T-helper 17 cell (primary cell): ENCODE measurements at places on chromosomes 4 and X.

GRCh38 chr4:111450867-111451266 is 694.4 kb upstream of the FAM241A start:
- DNase-seq, result no peak

DNA sequence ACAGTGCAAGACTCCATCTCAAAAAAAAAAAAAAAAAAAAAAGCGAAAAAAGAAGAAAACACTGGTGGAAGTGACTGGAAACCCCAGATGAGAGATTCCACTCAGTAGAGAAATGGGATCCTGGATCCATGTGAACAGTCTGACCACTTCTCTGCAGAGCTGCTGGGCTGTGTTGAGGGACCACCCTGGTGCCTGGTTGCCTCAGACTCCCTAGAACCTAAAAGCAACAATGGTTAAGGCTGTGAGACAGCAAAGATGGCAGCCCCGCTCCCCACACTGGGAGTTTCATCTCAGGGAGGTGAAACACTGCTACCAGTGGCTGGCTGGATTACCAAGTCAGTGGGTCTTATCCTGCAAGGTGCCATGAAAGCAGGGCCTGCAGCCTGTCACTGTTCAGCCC is 152.8 kb upstream of the ARSJ start:
- DNase-seq, result no peak

- DNase-seq, result no peak
Measured at GRCh38 chr4:26985873-26986272, 125.2 kb downstream of the STIM2 start.

DNA sequence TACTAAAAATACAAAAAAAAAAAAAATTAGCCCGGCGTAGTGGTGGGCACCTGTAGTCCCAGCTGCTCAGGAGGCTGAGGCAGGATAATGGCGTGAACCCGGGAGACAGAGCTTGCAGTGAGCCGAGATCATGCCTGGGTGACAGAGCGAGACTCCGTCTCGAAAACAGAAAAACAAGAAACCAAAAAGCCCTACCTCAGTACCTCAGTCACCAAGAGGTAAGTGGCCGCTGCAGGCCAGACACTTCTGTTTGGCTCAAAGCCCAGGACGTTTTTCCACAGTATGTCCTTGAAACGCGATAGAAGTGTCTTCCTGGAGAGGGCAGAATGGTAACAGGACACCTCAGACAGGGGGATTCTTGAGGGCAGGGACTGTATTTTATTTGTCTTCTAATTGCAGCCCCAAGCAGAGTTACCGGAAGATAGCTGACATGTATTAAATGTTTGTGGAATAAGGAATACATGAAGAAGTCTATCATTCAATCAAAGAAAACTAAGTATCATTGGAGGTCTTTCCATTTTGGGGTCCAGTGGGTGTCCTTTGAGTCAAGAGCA is 63.6 kb downstream of the CLNK start:
- DNase-seq, result no peak

- DNase-seq, result no peak
Measured at GRCh38 chr4:38469410-38469809, 194.6 kb upstream of the KLF3 start.

GRCh38 chrX:134749706-134750445 is 91.6 kb upstream of the PLAC1 start:
- no peak for DNase-seq

DNA sequence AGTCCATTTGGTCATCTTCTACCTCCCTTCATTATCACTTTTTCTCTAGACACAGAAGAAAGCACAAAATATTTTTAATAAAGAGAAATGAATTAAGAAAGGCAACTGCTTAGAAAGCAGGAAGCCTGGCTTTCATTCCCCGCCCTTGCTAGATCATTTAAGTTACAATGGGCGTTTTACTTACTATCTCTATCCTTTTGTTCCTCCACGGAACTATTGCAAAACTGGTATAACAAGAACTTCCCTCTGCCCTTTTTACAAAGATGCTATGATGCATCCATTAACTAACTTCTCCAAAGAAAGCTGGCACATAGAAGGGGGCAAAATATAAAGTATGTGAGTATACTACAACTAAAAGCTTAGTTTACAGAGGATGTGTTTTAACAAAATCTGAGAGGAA is 434.5 kb upstream of the FTHL17 start:
- DNase-seq, result no peak

DNA sequence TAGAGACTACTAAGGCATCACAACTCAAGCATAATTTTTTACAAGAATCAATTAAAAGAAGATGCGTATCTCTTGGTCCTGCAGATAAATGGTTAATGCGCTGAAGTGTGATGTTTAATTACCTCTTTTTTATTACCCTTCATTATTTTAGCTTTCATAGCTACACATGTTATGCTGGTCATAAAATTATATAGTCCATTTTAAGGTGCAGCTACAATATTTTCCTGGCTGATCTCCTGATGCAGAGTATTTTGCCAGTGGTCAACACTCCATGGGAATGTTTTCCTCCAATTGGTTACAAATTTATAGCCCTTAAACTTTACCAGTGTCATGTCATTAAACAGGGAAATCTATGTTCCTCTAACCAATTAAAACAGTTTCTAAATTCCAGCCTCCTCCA is 1617.2 kb downstream of the PCDH7 start:
- DNase-seq, result no peak

GRCh38 chr4:100079264-100079663 is 111.0 kb downstream of the DDIT4L start:
- DNase-seq, result no peak

- no peak for DNase-seq
Measured at GRCh38 chr4:154731756-154732155, 12.0 kb upstream of the LRAT start.

- no peak for DNase-seq
Measured at GRCh38 chr4:175509320-175509719, 302.7 kb downstream of the GPM6A start.

DNA sequence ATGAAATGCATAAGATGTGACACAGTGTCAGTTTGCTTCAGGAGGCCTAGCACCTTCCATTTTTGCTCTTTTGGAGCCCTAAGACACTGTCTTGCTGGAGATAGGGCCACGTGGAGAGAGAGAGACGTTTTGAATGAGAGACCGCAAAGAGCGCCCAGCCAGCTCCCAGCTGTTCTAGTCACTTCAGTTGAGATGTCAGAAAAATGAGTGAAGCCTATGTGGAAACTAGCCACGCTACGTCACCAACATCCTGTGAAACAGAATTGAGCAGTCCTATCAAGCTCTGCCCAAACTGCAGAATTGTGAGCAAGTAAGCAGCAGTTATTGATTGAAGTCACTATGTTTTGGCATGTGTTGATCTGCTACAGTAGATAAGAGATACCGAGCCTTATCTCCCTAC is 13.1 kb downstream of the GPR82 start:
- no peak for DNase-seq

DNA sequence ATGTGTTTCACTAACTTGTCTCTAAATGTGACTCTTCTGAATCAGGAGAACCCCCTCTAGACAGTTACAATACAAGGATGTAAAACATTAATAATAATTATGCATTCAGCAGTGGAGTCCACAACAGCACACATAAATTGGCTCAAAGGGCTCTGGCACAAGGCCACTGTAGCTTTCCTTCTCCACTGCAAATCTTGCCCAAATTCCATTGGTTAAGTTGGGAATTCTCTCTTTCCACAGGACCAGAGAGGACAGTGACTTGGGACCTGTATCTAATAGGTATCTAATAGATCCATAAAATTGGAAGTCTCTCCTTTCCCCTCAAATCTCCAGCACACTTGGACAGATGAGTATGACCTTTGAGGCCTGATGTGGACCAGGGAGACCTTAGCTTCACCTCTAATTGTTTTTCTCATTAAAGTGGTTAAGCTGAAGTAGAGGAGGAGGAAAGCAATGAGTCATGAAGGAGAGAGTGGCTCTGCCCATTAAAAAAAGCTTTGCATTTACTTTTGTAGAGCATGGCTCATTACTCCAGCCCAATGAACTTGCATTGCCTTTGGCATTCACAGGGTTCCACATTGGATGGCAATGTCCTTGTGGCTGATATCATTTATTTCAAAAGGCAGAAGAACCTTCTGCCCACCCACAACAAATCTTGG is 72.3 kb upstream of the SH3RF1 start:
- DNase-seq, result no peak

- no peak for DNase-seq
Measured at GRCh38 chrX:31435592-31435991, 363.8 kb upstream of the FTHL17 start.

GRCh38 chrX:70084592-70085240 is 22.5 kb downstream of the OTUD6A start:
- no peak for DNase-seq
